ENCODE measurements at places on chromosomes 3 and 15.

GRCh38 chr3:187540847-187541246, 129.3 kb downstream of the SST start:
- DNase-seq, result no peak

DNA sequence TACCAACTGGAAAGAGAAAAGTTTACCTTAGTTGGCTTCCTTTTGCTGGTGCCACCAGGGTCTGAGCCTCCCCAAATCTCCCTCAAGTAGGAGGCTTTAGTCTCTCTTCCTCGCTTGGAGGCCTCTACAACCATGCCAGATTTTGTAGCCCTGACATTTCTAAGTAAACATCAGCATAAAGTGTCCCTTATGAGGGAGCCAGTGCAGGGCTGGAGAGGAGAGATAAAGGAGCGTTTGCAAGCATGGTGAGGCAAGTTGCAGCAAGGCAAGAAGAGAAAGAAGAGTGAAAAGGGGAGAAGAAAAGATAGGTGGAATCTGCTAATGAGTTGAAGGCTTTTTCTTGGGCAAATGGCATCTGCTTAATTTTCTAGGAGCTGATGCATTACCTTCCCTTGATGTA, 82.7 kb upstream of the FNDC3B start:
- no peak for DNase-seq

- no peak for DNase-seq
Observed at GRCh38 chr3:133608388-133608787, 34.9 kb downstream of the CDV3 start.

GRCh38 chr3:16343101-16343500, 78.1 kb downstream of the OXNAD1 start:
- no peak for DNase-seq

- DNase-seq, result peak; percentile 59
Observed at GRCh38 chr3:150763841-150764483, 993 bp upstream of the SIAH2 start.

DNA sequence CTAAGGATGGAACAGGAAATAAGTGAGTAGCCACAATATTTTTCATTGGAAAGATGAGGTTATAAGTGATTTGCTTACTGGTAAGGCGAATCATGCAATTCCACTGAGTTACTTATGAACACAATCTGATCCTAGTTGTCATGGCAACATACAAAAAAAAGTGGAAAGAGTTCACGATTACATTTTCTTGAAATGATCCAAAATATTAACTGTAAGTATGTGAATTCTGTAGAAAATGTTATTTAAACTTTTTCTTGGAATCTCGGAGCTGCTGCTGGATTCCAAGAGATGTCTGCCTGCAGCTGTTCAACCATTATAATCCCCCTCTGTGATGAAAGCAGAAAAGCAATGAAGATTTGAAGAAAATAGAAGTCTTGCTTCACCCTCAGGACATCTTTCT, 120.5 kb downstream of the KBTBD8 start:
- DNase-seq, result no peak

GRCh38 chr3:111856501-111856900, 2.6 kb upstream of the PHLDB2 start:
- no peak for DNase-seq

DNA sequence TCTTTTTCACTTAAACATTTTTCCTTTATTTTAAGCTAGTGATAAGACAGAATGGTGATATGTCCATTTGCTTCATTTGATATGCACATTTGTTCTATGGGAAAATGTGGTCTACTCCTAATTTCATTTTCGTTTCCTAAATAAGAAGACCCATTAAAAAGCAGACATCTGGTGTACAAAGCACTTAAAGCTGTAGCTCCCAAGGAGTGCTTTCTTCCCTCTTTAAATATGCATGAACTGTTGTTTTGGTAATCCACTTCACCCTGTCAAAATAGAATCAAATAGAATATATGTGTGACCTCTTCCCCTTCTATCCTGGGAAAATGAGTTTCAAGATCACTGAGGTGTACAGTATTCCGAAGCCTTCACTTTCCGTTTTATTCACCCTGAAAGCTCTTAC, 182.8 kb downstream of the ROBO2 start:
- no peak for DNase-seq

GRCh38 chr15:80020731-80021130, 38.7 kb upstream of the ZFAND6 start:
- no peak for DNase-seq

- DNase-seq, result peak; percentile 70
Observed at GRCh38 chr15:69391046-69391757, 22.9 kb upstream of the KIF23 start.

GRCh38 chr15:60371175-60372051, 26.4 kb downstream of the ANXA2 start:
- no peak for DNase-seq

- DNase-seq, result no peak
Observed at GRCh38 chr3:140726066-140726465, 48.2 kb downstream of the TRIM42 start.

DNA sequence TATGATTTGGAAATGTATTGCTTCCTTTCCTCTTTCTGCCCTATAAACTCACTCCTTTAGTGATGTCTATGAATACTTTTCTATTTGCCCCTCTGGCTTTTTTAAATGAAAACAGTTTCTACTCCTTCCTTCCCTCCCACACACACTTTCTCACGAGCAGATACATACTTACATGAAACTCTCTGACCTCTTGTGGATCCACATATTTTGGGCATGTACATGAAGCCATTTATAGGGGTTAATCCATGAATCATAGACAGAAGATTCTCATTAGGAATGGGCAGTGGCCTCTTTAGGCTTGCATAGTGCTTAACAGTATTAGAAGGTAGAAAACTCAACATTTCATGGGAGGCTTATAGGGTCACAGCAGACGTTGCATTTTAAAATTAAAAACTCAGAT, 24.8 kb downstream of the ANAPC13 start:
- DNase-seq, result no peak

DNA sequence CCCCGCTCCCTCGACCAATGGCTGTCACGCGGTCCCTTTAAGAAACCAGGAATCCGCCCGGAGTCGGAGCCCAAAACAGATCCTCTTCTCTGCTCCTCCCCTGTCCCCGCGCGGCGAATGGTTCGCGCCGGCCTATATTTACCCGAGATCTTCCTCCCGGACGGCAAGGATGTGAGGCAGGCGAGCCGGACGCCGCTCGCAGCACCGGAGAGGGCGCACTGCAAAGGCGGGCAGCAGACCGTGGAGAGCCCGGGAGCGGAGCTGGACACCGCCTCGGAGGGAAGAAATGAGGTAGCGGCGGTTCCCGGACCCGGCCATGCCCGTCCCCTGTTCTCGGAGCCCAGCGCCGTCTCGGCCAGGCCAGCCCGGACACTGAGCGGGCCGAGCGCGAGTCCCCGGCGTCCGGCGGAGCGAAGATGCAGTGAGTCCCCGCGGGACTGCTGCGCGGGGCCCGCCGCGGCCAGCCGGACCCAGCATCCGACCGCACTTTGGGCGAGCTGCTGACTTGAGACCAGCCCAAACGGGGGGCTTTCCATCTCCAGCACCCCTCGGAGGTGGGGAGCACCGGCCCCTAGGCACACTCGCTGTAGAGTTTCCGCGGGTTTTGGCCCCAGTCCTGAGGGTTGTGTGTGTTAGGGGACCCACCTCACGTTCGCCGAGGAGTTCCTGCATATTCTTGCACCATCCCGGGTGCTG, at the start of gene FAM43A:
TSS of gene FAM43A (plus strand) at position 166 of the 696 bp plus-strand sequence. CDS start 944 bp downstream, outside the sequence.
- peak; percentile 97 for DNase-seq

DNA sequence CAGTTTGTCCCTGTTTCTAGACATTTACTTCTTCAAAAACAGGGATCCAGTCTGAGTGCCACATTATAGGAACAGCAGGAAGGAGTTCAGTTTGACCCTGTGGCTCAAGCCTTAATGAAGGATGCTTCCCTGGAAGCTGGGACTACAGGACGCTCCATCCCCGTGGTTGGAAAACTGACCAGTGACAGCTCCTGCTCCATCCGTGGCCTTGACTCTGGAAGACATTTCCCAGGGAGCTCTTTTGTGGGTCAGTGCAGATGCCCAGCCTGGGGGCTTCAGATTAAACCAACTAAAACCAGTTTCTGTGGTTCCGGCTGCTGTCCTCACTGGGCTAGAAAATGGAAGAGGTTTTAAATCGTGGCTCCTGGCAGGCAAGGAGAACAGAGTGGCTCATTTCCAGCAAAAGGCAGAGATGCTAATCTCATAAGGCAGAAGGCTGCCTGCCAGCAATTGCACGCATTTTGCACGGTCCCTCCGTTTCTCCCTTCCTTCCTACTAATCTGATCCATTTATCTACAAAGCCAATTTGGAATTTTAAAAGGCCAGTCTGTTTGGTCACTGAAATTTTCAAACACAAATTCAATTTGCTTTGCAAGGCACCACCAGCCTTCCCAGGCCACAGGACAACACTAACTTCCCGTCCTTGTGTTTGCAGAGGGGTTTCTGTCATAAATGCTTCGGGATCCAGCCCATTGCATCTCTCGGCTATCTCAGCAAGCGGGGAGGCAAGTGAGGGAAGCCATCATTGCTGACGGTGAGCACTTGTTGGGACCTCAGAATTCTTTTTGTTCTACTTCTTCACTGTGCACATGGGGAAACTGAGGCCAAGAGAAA, 6.2 kb upstream of the SSUH2 start:
- DNase-seq, result no peak

DNA sequence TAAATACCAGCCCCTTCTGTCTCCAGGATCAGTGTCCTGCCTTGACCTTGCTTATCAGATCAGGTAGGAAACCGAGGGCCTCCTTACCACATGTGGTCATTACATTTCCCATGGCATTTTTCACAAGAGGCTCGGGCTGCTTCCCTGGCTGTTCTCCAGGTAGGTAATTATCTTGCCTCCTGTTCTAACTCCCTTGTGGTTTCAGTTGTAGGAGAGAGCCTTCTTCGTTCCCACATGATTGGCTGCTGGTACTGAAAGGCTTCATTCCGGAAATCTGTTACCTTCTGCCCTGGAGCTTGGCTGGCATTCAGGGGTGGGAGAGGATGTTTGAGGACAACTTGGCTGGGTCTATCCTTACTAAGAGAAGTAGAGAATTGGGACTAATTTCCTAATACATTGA, 46.8 kb upstream of the RORA start:
- DNase-seq, result peak; percentile 58

- DNase-seq, result no peak
Observed at GRCh38 chr3:77446761-77447160, 406.9 kb downstream of the ROBO2 start.

GRCh38 chr3:134374791-134375581, 739 bp upstream of the AMOTL2 start:
- DNase-seq, result peak; percentile 53

DNA sequence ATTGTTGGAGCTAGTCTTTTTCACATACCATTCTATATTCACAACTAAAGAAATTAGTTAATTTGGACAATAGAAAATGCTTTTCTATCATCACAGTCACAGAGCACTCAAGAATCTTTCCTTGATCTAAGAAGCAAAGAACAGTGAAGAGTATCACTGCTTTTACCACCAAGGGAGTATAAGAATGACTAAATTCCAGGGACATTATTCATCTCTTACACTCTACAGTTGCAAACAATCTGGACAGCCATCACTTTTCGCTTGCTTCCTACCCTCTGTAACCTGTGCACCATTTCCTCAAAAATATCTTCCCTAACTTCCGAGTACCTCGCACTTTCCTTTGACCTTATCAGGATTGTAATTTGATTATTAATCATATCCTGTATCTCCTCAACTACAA, 359.5 kb upstream of the TMCO5A start:
- no peak for DNase-seq

DNA sequence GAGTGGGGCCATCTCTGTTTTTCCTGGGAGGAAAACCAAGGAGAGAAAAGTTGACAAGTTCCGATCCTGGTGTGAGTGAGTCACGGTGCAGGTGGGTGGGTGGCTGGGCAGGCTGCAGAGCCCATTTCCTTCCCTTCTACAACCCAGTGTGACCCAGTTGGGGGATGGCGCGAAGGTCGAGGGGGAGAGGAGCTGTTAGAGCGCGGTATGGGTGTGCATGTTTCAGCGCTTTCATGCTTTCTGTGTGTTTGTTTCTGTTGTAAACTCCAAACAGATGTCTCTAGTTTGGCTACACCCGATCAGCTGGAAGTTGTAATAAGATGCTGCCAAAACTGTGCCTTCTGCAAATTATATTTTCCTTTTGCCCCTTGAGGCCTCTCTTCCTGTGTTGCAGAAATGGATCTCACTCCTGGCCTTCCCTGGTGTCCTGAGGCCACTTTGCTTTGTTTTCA, 3.8 kb downstream of the FAM43A start:
- no peak for DNase-seq

DNA sequence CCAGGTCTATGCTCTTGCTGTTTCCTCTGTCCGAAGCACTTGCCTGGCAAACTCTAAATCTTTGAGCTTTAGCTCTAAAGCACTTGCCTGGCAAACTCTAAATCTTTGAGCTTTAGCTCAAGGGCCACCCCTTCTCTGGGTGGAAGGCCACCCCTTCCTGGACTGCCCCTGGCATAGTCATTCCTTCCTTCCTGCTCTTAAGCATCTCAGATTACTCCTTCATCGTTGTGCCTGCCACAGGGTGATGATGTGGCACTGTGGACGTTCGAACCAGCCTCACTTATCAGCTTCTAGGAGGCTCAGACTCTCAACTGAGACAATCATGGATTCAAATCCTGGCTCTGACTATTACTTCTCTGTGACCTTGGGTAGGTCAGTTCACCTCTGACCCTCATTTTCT, 10.5 kb upstream of the CRABP1 start:
- no peak for DNase-seq

DNA sequence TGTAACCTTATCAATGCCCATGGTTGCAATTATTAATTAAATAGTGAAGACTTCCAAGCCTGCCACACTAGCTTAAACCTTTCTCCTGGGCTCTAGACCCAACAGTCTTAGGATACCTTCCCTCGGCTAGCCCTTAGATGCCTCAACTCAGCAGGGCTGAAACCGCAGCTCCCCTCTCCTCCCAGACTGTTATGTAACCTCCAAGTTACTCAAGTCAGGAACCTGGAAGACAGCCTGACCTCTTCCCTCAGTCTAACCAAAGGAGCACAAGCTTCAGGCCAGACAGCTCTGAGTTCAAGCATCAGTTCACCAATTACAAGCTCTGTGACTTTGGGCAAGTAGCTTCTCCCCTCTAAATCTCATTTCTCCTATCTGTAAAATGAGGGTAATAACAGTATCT, 70.5 kb upstream of the HACD2 start:
- DNase-seq, result no peak

GRCh38 chr3:43755516-43756200, 64.9 kb downstream of the ABHD5 start:
- DNase-seq, result no peak

GRCh38 chr15:61049934-61050333, 179.2 kb downstream of the RORA start:
- DNase-seq, result no peak

Measured in cerebellar cortex (tissue), 1 donor.